ENCODE measurements at places on chromosomes 3 and 15.

GRCh38 chr15:49044766-49045606, 1.3 kb downstream of the SECISBP2L start:
- no peak for DNase-seq

GRCh38 chr3:105780107-105780506, 88.7 kb downstream of the CBLB start:
- DNase-seq, result no peak

DNA sequence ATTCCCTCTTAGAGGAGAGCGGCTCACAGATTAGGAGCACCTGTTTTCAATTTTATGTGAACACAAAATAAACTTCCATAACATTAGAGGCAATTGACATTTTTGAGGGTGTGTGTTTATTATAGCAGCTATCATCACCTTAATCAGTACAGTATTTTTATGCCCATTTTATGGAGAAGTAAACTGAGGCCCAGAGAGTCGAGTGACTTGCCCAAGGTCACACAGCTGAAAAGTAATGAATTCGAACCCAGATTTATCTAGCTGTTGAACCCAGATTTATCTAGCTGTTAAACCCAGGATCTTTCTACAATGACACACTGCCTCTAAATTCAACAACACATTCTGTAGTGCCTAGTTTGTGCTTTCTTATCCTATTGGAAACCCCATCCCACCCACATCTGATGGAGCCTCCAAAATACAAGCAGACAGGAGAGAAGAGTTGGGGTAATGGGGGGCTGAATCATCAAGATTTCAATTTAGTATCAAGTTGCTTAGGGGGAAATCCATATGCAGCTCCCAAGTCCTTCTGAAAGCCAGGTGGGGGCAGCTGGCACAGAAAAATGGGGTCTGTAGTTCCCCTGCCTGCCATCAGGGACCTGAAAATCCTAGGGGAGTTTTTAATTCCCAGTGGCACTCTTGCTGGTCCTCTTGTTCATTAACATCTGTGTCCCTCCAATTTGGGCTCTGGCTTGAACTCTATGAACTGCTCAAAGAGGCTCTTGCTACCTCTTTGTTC, 50.4 kb upstream of the TRA2B start:
- DNase-seq, result no peak

DNA sequence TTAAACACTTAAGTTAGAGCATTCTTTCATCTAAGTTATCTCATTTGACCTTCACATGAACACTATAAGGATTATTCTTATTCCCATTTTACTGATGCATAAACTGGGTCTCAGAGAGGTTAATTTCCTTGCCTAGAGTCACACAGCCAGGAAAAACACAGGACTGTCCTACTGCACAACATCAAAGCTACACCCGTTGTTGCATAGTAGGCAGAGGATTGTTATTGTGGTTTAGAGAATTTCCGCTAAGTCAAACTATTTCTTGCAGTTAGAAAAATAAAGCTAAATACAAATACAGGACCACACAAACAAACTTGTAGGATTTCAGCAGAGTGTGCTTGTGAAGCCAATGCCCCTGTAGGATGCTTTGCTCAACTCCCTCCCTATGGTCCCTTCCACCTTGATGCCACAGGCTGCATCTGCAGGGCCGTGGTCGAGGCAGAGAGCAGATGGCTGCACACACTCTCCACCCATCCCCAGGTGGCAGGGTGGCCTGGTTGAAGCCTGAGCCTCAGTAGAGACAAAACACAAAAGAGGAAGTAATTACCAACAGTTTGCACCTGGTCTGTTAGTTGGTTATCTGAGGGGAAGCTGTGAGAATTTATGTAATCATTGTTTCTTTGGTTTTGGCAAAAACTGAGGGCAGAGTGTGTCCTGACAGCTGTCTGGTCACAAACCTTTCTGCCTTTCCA, 41.1 kb upstream of the SKOR1 start:
- no peak for DNase-seq

DNA sequence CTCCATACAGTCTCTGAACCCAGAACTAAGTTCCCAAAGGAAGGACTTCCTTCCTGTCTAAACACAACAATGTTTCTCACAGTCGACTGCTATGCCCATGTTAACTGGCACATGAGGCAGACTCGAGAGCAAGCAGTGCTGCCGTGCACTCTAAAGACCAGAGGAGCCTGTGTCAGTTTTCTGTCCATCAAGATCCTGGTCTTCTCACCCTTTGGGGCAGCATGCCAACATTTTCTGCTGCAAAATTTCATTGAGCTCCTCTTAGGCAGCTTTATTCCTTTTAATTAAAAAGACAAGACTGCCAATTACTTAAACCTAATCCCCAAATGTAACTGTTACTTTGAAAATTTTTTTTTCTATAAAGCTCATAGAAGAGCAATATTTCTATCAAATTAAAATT, 205.1 kb downstream of the GAP43 start:
- no peak for DNase-seq

DNA sequence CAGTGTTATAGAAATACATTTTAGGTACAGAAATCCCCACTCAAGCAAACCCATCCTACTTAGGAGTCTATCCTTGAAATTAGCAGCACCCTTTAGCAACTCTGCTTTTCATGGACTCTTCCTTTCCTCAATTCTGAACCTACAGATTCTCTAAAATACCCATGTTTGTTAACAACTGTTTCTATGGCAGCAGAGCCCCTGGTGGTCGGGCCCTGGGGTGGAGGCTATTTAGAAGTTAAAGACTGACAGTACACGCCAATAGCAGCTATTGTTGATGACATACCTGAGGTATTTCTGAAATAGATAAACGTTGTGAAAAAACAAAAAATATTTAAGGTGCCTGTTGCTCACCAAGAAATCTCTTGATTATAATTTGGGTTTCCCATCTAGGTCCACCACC, 23.4 kb upstream of the NRG4 start:
- DNase-seq, result no peak

- no peak for DNase-seq
Observed at GRCh38 chr15:92886042-92886537, 14.0 kb upstream of the CHD2 start.

DNA sequence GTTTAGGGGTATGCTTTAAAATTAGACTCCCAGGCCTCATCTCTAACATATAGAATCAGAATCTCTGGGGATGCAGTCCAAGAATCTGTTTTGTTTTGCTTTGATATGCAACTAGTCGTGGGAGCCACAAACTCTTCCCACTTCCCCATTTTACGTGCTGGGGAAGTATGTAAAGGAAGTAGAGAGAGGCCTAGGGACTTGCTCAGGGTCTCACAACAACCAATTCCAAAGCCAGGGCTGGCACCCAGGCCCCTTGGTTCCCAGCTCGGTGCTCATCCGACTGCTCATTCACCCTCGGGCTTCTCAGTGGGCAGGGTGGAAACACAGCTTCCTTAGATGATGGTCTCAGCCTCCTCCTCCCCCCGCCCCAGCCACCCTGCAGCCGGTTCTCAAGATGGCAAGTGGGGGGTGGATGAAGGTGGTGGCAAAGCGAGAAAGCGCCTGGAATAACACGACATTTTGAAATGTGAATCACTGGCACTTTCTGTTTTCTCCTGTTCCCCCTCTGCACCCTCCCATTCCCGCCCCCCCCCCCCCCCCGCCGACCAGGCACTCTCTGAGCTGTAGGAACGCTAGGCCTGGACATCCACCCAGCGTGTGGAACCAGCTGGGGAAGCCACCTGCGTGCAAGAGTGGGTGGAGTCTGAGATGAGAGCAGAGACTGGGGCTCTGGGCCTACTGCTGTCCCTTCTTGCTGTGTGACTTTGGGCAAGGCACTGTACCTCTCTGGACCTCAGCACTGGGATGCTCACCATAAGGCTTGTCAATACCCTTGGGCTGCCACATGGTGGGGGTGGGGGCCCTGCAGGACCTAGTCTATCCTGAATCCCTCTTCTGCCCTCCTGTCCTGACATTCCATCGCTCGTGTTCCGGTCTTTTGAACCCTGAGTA, 214.5 kb downstream of the RPLP1 start:
- DNase-seq, result no peak
